Inflammatory macrophage treated with lipopolysaccharide for 1 hour (primary cell): ENCODE measurements at places on chromosomes 3 and 15.

GRCh38 chr15:71937650-71938311, 127.4 kb downstream of the NR2E3 start:
- no peak for DNase-seq

DNA sequence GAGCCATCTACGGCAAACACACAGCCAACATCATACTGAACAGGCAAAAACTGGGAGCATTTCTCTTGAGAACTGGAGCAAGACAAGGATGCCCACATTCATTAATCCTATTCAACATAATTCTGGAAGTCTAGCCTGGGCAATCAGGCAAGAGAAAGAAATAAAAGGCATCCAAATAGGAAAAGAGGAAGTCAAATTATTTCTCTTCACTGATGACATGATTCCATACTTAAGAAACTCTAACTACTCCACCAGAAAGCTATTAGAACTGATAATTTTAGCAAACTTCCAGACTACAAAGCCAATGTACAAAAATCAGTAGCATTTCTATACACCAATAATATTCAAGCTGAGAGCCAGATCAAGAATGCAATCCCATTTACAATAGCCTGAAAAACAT, 17.3 kb upstream of the ENTPD3 start:
- DNase-seq, result no peak

GRCh38 chr15:65399997-65400396, 22.2 kb upstream of the IGDCC3 start:
- no peak for DNase-seq

DNA sequence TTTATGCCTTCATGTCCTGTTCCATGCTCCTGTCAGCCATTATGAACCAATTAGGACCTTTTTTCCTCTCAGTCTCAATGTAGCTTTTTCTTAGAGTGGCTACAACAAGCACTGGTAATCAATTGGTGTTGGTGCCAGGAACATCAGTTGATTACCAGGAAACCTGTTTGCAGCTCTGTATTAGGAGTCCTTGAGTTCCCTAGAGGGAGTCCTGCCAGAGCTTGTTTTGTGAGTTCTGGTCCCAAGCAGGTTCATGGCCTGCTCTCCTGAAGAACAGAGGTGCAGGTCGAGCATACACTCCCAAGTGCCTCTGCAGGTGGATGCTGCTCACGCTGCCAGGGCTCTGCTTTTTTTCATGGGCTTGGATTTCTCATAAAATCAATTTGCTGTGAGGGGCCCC, 137.9 kb upstream of the PRR23C start:
- DNase-seq, result no peak

- DNase-seq, result no peak
These were observed 6.8 kb downstream of the CDAN1 start for GRCh38 chr15:42730135-42730534.
